ENCODE measurements at places on chromosomes 2 and 18.

DNA sequence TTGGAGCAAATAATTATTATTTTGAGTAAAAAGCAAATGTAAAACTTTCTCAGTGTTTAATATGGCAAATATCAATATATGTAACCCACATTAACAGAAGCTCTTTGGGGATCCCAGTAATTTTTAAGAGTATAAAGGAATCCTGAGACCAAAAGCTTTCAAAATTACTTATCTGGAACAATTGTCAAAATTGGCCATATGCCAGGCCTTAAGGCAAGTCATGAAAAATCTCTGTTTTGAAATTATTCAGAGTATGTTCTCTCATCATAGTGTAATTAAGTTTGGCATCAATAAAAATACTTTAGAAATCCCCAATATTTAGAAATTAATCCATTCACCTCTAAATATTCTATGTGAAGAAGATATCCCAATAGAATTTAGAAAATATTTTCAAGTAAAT, 225.3 kb upstream of the ARL4C start:
- DNase-seq = peak; percentile 28

DNA sequence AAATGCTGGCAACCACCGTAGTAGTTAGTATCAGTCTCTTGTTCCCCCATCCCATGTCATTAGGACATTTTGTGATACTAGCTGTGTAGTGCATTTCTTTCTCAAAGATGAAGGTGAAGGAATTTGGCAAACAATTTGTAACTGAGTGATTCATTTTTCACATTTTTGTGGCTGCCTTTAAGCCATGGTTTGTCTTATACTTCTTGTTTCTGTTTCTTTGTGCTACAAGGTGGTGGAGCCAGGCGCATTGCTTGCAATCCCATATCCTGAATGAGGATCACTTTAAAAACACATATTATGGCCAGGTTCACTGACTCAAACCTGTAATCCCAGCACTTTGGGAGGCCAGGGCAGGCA, 40.6 kb downstream of the GPD2 start:
- peak; percentile 81 for DNase-seq

DNA sequence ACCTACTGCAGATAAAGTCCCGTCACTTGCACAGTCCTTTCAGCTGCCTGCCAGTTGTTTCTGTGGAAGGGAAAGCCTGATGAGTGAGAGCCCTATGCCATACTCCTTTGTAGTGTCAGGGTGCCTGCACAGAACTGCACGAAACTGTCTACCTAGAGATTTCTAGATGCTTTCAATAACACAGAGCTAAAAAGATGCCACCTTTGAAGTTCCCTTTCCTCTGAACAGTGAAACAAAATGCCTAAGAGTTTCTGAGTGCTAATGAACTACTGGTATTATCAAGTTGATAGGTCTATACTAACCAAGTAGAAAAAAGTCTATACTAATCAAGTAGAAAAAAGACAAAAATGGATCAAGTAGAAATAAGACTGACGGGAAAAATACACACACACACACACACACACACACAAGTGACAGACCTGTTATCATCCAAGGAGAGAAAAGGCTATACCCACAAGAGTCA, 79.0 kb downstream of the TLK1 start:
- DNase-seq = no peak

DNA sequence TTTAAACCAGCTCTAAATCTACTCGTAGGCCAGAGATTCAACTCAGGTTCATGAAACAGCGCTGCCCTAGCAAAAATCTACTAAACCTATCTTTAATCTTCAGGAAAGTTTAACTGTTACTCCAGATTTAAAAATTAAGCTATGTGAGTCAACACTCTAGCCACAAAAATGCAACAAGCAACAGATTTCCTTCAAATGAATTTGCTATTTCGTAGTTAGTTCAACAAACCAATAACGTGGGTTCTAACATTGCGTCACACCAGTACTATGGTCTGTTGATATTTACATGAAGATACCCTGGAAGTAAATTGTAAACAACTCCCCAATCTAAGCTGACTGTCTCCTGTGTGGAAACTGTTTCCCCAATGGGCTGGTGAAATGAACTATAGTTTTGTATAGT, 71.2 kb downstream of the FIGN start:
- peak; percentile 90 for DNase-seq

- no peak for DNase-seq
These were observed 852.6 kb downstream of the DPP10 start for GRCh38 chr2:115294999-115295398.

GRCh38 chr2:22753476-22753875, 631.5 kb upstream of the KLHL29 start:
- no peak for DNase-seq

DNA sequence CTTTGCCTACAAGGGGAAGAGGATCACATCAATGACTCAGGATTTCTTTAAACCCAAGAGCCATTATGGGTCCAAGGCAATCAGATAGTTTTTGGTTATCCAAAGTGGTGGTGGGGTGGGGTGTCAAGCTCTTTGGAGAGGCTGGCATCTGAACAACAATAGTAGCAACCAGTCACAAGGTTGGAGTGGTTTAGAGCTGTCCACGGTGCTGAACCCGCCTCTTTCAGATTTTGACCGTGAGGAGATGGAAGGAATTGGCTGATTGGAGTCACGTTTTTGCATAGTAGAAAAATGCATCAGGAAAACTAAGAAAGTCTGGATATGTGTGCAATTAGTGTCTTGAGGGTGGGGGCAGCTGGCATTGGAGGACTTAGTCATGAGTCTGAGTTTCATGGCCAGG, 159.9 kb downstream of the LOXHD1 start:
- peak; percentile 29 for DNase-seq

GRCh38 chr18:74420926-74421325, 36.2 kb downstream of the DIPK1C start:
- no peak for DNase-seq

- no peak for DNase-seq
These were observed 36.3 kb downstream of the BMP10 start for GRCh38 chr2:68834737-68835376.

DNA sequence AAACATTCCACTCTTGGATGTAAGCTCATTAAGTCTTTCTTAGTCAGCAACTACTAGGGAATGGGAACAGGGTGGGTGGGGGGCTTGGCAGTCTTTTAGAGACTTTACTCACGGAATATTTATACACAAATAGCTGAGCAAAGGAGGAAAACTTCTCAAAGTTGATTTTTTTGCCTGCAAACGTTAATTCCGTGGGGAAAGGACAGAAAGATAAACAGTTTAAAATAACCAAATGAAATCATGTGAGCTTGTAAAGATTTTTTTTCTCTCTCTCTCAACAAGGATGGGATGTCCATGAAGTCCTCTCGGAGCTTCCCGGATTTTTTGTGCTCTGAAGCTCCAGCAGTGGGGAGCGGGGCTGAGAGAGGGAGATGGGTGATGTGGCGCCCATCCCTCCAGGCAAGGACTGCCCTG, 32.2 kb upstream of the MAT2A start:
- DNase-seq = peak; percentile 45

DNA sequence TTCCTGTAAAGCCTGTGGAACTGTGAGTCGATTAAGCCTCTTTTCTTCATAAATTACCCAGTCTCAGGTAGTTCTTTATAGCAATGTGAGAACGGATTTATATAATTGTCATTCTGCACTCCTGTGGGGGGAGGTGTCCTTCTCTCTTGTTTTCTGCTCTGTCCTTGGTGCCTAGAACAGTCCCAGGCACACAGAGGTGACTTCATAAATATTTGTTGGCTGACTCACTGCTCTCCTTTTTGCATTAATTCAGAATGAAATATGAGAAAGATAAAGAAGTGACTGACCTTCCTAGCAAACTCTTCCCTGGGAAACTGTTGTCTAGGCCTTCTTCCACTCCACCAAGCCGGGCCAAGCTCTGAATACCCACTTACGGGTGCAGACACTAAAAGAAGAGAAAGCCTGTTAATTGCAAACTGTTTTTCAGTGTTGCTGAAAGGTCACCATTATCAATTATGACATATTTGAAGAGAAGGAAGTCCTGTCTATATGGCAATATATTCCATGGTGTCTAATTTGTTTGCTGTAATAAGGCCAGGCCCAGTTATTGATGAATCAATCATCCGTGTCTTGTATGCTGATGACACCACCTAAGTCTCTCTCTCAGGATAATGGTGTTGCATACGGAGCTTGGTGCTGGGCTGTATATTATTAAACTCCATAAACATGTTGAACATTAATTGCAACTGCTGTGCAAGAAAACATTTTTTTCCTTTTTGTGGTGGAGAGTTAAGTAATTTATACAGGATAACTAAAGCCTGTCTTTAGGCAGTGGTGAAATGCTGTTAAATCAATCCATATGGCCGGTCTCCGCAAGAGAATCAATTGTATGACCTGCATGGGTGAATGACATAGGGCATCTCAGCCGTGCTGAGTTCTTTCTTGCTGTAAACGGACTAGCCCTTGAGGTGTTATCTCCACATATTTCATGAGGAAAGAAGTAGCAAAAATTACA, 567.5 kb downstream of the SLC4A3 start:
- DNase-seq = no peak

- no peak for DNase-seq
These were observed 49.9 kb downstream of the DHRS9 start for GRCh38 chr2:169119123-169119760.

GRCh38 chr2:72603481-72603880, 222.4 kb downstream of the EXOC6B start:
- DNase-seq = no peak

- DNase-seq = no peak
These were observed 4.1 kb downstream of the CDK5R2 start for GRCh38 chr2:218963601-218964000.

- no peak for DNase-seq
These were observed 128.8 kb downstream of the ATL2 start for GRCh38 chr2:38248255-38248654.

DNA sequence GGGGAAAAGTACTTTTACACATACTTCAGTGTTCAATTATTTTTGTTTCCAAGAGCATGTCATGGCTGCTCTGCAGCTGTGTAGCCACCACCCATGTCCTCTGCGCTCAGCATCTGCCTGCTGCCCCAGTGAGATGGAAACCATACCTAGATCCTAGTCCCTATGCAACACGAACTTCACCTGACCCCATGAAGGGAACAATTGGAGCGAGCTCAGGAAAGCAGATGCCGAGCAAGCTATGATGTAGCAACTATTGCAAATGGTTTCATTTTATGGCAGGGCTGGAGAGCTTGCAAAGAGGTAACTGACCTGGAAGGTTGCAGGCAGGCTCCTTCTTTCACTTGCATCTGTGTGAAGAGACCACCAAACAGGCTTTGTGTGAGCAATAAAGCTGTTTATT, 1.3 kb upstream of the CCDC141 start:
- peak; percentile 47 for DNase-seq

- no peak for DNase-seq
These were observed 18.6 kb downstream of the ZBTB14 start for GRCh38 chr18:5276947-5277346.

- no peak for DNase-seq
These were observed at the start of gene CACNB4 for GRCh38 chr2:152098496-152099366. CACNB4 (minus strand) TSS chr2:152099044.

- DNase-seq = no peak
These were observed 475.6 kb downstream of the TDRD15 start for GRCh38 chr2:21599417-21599816.

DNA sequence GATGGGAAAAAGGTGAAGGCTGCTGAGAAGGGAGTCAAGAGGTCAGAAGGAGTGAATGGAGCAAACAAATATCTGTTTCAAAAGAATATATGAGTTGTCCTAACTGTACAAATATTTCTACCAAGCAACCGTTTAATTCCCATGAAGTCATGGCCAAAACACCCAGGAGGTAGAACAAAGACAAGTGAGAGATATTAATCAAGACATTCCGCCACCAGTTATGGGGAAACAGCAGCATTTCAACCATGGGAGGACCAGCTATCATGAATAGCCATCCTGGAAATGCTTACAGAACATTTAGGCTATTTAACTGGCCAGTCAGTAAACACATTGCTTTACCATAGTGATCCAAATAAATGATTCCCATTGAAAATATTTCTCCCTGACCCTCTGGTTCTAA, 396.3 kb downstream of the IRS1 start:
- DNase-seq = no peak

DNA sequence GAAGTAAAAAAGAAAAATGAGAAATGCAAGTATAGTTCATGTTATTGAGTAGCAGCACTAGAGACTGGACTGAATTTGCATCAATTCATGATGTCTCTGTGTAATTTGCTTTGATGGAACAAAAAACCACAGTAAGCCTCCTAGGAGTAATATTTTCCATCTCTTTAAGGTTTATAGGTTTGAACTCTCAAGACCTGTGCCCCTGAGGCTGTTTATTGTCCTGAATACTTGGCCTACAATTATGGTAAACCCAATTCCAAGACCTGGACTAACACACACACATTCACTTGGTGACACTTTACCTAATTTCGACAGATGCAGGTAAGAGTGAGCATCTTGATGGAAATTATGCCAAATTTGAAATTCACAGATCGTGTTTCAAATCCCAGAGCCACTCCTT, 71.8 kb upstream of the ZNF521 start:
- DNase-seq = no peak

DNA sequence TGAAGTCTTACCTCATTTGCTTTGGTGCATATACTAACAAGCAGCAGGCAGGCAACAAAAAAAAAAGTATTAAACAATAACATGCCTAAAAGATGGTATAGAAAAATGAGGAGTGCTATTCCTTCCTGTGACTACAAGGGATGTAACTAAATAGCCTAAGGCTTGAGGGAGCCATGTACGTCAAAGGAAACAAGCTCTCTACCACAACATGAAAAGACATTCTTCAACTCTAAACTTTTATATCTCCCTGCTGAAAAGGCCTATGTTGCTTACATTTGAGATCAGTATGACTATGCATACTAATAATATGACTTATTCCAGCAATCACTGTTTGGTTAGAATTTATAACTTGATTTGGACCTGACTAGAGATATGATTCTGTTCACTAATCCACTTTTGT, 347.9 kb downstream of the ADCYAP1 start:
- no peak for DNase-seq

DNA sequence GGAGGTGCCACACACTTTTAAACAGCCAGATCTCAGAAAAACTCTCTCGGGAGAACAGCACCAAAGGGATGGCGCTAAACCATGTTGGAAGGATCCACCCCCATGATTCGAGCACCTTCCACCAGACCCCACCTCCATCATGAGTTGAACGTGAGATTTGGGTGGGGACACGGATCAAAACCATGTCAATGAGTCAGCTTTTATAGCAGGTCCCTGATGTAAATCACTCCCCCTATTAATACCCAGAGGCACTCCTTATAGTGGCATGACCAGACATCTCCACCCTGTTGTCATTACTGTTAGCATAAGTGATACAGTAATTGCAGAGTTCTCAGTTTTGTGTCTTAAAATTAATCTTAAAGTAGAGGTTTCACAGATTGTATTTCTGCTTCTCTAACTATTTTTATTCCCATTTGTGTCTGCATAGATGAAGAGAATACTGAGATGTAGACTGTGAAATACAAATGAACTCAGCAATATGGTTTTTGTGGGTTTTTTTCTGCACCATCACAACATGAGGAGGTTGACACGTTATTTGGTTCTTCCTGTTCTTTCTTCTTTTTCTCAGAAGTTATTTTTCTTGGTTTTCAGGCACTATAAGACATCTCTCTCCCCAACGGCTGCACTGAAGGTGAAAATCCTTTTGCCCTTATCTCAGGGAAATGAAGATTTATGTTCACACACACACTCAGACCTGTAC, 218.2 kb downstream of the ARL4C start:
- DNase-seq = no peak
